ENCODE measurements at places on chromosomes 7 and 10.

DNA sequence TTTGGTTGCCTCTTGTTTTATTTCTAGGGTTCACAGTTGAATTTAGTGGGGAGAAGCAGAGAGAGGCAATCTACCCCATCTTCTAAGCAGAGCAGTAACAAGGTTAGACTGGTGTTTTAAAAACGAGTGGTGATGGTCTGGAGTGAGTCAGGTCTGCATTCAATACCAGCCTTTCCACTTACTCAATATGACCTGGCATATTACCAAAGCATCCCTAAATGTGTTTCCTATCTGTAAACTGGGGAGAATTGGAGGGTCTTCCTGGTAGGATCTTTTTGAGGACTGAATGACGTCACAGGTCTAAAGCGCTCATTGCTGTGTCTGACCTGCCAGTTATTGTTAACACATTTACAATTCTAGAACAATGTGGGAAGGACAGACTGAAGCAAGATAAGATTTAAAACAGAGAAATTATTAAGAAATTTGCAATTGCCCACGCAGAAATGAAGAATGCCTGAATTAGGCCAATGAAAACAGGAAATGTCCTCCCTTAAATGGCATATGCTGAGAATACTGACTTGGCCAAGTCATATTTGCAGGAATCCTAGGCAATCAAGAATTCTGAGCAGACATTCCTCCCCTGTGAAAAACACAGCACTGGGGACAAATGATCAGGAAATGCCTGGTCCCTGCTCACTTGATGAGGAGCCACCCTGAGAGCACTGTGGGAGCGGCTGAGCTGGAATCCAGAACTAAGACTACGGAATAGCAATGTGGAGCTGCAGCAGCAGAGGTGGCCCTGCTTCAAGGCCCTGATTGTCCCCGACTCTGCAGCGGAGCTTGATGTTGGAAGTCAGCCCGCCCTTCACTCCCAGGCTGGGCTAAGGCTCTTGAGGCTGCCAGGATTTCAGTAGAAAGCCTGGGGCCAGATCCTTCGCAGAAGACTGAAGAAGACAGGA lies 184.5 kb upstream of the CXCL12 start:
- DNase-seq, result no peak

DNA sequence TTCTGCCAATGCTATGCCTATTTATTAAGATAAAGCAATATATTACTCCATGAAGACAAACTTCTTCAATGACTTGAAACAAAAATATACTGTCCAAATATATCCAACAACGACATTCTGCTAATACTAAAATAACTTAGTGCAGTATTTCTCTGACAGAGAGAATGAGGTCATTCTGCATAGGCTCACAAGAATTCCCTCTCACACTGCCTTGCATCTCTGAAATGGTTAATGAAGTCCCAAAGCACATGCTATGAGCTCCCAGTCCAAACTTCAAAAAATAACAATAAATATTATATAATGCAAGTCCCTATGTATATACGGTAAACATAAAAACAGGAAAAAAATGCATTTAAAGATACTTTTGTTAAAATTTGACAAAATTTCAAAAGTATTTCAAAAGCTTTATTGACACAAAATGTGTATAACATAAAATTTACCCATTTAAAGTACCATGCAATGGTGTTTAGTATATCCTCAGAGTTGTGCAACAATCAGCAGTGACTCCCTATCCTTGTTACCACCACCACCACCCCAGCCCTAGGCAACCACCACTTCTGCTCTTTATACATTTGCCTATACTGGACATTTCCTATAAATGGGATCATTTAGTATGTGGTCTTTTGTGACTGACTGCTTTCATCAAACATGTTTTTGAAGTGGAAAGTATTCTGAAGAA lies 27.6 kb downstream of the CHCHD3 start:
- DNase-seq, result peak; percentile 24

DNA sequence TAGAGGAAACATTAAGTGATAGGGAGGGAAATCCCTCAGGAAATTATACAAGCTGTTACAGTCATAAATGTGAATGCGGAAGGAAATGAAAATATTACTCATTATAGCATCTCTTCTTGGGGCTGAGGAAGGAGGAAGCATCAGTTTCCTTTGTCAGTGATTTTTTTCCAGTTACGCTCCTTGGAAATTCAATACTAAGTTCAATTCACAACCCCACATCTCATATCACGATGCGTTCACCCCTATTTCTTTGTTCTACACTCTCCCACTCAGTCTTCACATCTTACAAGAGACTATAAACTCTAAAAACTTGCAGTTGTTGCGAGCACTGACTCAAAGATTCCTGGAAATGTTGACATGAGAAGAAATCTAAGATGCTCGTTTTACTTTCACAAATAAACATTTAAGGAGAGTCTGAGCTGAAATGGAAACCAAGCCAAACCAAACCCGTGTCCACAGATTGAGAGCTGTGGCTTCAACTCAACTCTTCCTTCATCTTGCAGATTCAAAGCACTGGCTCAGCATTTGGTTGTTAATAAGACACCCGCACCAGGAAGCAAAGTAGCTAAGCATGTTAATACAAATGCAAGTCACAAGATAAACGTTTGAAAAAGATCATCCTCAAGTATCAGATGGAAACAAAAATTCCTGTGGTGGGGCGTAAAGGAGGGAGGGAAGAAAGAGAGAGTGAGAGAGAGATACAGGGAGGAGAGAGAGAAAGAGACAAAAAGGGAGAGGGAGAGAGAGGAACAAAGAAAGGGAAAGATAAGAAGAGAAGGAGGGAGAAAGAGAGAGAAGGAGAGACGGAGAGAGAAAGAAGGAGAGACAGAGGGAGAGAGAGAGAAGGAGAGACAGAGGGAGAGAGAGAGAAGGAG lies 150.0 kb upstream of the RSU1 start:
- no peak for DNase-seq

GRCh38 chr10:101568054-101568745 lies 19.9 kb downstream of the POLL start:
- DNase-seq, result no peak

DNA sequence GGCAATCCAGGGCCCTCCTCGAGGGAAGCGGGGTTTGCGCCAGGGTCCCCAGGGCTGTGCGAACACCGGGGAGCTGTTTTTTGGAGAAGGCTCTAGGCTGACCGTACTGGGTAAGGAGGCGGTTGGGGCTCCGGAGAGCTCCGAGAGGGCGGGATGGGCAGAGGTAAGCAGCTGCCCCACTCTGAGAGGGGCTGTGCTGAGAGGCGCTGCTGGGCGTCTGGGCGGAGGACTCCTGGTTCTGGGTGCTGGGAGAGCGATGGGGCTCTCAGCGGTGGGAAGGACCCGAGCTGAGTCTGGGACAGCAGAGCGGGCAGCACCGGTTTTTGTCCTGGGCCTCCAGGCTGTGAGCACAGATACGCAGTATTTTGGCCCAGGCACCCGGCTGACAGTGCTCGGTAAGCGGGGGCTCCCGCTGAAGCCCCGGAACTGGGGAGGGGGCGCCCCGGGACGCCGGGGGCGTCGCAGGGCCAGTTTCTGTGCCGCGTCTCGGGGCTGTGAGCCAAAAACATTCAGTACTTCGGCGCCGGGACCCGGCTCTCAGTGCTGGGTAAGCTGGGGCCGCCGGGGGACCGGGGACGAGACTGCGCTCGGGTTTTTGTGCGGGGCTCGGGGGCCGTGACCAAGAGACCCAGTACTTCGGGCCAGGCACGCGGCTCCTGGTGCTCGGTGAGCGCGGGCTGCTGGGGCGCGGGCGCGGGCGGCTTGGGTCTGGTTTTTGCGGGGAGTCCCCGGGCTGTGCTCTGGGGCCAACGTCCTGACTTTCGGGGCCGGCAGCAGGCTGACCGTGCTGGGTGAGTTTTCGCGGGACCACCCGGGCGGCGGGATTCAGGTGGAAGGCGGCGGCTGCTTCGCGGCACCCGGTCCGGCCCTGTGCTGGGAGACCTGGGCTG lies 26.0 kb downstream of the PRSS2 start:
- no peak for DNase-seq

DNA sequence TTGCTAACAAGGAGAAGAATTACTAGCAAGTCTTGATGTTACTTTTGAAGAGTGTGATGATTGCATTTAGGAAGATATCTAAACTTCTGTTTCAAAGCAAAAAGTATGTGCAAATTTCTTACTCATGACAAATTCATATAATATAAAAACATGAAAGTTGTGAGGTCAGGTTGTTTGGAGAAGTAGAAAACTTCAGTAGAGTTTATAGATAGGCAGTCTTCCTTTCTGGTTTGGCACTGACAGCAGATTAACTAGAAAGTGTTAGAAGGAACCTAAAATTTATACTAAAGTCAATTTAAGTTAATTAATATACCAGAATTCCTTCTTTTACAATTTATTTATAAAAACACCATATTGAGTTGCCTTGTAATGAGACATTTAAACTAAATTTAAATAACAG lies 16.9 kb downstream of the PTEN start:
- no peak for DNase-seq

DNA sequence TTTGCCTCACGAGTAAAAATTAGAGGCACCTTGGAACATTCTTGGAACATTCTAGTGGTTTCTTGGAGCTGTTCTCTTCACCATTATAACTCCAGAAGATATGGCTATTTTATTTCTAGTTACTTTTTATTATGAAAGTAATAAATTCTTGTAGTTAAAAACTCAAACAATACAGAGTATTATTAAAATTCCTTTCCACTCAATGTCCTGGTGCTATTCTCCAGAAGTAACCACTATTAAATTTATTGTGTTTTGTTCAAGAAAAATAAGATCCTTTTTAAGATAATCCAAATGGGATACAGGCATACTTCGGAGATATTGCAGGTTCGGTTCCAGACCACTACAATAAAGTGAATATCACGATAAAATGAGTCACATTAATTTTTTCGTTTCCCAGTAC lies 68.6 kb downstream of the NOC3L start:
- no peak for DNase-seq

Data from bronchial epithelial cell (primary cell).